Epithelial cell of esophagus (primary cell): ENCODE measurements at places on chromosomes 3 and 15.

DNA sequence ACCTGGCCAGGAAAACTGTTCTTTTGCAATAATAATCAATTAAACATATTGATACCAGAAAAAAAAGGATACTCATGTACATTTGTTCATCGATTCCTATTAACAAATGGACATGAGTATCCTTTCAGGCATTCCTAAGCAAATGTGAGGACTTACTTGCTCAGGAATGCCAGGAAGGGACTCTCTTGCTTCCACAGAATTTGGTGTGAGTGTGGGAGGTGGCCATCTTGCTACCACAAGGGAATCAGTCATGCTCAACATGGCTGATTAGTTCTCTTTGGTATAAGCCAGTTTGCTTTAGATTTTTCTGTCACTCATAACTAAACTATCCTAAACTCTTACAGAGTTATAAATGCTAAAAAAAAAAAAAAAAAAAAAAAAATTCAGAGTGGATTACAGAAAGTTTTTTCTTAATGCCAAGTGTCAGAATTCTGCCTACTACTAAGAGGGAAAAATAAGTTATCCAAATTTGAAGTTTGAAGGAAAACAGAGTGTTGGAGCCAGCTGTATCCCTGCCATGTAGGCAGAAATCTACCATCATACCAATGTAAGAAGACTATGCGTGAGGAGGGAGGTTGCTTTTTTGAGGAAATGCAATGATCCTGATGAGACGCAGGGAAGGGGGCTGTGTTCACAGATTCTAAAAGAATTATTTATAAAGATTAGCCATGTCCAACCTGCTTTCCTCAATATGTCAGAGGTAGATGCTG is 98.7 kb downstream of the PLD1 start:
- no peak for DNase-seq

GRCh38 chr3:187955587-187955952 is 198.4 kb upstream of the LPP start:
- DNase-seq = no peak

DNA sequence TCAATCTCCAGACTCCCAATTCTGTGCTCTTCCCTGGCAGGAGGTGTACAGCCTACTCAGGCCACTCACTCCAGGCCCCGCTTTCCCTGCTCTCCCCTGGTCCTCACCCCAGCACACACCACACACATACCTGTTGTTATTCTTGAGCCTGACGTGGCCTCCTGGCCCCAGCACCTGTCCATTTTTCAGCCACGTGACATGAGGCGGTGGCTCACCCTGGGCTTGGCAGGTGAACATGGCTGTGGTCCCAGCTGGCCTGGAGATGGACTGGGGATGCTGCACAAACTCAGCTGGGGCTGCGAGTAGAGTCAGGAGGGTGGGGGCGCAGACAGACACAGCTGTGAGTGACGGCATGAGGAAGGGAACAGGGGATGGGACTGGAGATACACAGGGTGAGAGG is 27.3 kb downstream of the RNU5B-1 start:
- DNase-seq = no peak

- no peak for DNase-seq
Observed at GRCh38 chr15:63559753-63560152, 37.4 kb upstream of the FBXL22 start.

GRCh38 chr3:39460677-39461076 is 6.8 kb upstream of the MOBP start:
- no peak for DNase-seq

GRCh38 chr3:33936921-33937525 is 138.6 kb downstream of the PDCD6IP start:
- no peak for DNase-seq

DNA sequence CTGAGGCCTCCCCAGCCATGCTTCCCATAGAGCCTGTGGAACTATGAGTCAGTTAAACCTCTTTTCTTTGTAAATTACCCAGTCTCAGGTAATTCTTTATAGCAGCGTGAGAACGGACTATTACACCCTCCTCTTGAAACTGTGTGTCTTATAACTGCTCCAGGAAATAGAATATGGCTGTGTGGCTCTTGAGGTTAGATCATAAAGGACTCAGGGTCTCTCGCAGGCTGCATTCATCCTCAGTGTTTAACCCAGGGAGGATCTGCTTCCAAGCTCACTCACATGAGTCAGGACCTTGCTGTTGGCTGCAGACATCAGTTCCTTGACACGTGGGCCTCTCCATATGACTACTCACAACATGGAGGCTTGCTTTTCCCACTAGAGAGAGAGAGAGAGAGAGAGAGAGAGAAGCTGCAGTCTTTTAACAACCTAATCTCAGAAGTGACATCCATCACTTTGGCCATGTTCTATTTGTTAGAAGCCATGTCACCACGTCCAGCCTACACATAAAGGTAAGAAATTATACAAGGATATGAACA is 114.3 kb upstream of the UBE2E1 start:
- no peak for DNase-seq

GRCh38 chr3:85821130-85821756 is 862.5 kb downstream of the CADM2 start:
- DNase-seq = peak; percentile 65

- peak; percentile 1 for DNase-seq
Observed at GRCh38 chr3:101340591-101340990, 20.2 kb upstream of the IMPG2 start.

- peak; percentile 81 for DNase-seq
Observed at GRCh38 chr3:52205727-52206372, 7.9 kb downstream of the ALAS1 start.

DNA sequence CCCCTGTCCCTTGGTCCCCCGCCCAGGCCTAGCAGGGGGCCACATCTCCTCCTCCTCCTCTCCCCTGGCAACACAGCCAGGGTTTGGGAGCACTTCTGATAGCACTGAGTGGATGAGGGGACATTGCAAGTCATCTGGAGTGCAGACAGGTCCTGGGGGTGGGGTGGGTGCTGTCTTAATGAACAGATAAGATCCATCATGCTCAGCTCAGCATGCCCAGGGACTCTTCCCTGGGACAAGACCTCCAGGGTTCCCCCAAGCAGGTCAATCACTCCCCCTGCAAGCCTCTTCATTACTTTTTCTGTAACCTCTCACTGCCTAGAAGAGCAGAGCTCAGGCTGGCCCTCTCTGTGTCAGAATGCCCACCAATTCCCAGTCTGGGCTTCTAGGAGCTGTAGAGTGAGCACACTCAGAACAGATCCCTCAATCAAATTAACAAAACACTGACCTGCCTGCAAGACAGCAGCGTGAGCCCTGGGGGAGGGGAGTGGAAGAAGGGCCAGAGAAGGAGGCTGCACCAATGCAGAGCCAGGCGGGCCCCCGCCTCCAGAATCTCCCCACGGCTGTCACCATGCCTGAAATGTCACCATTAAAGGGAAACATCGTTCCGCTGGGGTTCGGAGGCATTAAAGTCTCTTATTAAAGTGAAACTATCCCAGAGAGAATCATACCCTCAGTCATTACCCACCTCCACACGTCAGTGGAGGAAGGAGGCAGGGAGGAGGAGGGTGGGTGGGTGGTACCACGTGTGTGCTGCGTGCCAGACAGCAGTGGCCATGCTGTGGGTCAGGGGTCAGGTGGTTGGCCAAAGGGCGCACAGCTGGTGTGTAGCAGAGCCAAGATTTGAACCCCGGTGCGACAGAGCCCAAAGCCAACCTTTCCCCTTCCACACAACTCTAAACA is 114.7 kb upstream of the LINGO1 start:
- DNase-seq = no peak

DNA sequence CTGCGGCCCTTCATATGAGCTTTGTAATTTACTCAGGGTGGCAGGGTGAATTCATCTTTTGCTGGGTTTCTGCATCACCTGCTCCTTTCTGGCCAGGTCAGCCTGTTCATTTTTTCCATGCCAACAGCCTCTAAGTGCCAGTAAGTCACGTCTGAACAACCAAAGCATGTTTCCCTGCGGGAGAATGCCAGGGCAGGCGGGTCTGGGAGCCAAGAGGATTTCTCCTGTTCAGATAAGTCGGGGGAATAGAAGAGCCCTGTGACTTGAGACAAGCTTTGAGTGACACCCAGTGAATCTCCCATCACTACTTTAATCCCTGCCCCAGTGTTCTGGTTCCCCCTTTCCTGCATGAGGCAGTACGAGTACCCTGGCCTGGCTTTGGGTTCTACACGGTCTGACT is 153.1 kb downstream of the PGPEP1L start:
- DNase-seq = no peak

GRCh38 chr15:85649372-85649771 is 145.4 kb downstream of the KLHL25 start:
- peak; percentile 43 for DNase-seq

DNA sequence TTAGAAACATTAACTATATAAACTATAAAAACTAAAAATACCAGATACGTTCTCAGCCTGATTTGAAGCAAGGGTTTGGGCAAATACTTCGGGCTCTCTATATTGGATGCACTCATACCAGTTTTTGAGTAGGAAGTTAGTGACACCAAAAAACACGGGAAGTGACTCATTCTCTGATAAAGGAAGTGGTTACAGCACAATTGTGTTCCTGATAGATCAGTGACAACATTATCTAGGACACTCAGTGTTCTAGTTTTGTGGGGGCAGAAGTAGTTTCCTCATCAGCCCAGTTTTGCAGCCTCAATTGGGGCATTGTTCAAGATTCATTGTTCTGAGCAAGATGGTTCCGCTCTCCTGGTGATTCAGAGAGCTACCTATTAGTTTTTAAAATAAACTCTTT is 469.6 kb upstream of the DPPA4 start:
- DNase-seq = peak; percentile 58
